Fibroblast of skin of scalp (primary cell): ENCODE measurements at places on chromosomes 5 and 9.

DNA sequence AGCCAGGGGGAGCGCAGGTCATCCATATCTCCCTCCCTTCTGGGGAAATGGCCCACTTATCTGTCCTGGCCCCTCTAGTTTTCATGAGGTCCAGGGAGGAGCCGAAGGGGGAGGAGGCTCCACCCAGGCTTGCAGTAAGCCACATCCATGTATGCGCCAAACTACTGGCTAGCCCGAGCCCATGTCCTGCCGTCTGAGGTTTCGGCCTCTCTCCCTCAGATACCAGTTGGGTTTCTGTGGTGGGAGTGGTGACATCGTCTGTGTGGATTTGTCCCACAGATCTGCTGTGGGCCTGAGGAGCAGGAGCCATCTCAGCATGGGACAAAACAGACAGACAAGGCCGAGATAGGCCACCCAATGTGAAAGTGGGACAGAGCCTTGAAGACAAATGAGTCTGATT lies 78.3 kb upstream of the ORM1 start:
- peak; percentile 46 for DNase-seq

DNA sequence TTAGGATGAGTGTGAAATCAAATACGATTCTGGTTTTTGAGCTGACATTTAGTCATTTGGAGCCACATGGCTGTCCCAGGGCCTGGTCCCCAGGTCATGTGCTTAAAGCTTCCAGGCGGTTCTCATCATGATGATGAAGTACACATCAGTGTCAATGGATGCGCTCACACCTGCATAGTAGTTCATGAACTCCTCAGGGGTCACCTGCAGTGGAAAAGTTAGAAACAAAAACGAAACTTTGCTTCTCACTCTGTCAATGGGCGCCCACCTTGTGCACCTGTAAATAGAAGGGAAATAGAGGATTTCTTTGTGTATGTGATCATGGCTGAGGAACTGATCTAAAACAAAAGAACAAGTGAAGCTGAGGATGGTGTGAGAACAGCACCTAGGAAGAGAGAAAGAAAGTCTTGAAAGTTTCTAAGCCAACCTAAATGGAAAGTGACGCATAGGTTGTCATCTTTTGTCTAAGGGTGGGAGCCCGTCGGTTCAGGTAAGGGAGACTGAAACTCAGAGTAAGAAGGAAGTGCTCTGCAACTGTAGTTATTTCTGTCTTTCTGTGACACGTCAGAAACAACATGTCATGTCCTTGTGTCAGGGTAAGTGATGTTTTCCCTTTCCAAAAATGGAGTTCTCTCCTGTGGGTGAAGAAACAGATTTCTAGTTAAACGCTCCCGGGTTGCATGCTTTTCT lies 33.8 kb downstream of the CAPSL start:
- DNase-seq, result no peak

- no peak for DNase-seq
These were observed 24.9 kb upstream of the PTGES start for GRCh38 chr9:129777769-129778130.

DNA sequence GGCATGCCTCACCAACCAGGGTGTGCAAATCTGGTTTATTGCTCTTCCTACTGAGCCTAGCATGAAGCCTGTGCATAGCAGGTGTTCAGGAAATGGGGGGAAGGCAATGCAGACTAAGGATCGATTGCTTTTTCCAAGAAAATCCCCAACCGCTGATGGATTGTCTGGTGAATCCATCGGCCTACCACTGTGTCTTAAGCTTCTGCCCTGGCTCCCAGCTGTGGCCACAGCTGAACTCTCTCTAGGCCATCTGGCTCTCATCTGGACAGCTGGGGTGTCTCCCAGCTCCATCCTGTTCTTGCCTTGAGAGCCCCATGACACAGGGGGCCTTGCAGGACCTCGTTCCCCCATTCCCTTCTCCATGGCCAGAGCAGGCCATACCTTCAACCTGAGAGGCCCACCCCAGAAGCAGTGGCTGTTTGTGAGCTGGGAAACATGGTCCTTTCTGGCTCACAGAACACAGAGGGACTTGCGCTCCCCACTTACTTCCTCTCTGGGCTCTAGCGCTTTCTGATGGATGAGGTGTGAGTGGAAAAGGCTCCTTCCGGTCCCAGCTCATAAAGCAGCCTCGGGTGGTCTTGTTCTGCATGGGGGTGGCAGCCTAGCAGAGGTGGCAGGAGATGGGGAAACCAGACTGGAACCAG lies 41.8 kb downstream of the COL27A1 start:
- DNase-seq, result no peak

DNA sequence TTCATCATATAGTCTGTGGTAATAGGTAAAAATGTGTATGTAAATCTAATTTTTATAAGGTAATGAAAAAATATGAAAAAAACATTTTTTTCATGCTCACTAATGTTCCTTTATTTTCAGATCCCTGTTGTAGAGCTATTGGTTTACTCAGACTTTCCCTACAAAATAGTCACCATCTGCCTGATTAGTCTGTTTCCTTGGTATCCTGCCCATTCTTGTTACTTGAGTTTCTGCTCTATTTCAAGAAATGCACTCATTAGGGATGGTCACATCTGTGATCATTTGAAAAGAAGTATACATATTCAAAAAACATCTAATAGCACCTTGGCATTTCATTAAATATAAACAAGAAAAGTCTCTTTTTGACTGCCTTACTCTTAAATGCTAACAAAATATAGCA lies 21.6 kb upstream of the RASA1 start:
- DNase-seq, result no peak

DNA sequence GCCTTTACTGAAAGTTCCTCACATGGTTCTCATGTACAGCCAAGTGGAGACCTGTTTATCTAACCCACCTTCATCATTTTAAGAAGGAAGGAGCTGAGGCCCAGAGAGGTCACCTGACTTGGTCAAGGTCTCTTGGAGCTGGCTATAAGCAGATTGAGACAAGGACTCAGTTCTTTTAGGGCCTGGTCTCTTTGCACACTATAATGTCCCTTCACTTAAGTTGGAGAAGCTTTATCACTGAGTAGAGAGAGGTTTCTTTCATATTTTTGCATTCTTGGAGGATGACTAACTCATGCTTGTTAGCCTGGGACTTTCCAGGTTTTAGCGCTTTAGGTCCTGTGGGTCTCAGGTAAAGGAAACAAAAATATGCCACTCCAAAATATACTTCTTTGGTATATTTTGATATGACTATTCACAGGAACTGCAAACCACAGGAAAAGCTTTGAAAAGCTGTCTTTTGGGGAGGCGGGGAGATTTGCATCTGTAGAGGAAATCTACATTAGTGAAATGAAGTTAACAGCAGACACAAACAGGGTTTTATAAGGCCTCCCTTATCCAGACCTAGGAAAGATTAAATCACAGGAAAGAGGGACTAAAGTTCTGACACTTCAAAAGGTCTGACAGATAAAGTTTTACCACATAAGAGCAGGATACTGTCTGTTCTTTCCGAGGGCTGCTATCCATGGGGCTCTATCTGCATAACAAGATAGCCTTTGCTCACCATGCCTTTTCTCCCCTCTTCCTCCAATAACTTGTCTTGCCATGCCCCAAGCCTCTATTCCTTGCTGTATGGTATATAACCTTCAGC lies 95.8 kb upstream of the ANKRD55 start:
- no peak for DNase-seq

DNA sequence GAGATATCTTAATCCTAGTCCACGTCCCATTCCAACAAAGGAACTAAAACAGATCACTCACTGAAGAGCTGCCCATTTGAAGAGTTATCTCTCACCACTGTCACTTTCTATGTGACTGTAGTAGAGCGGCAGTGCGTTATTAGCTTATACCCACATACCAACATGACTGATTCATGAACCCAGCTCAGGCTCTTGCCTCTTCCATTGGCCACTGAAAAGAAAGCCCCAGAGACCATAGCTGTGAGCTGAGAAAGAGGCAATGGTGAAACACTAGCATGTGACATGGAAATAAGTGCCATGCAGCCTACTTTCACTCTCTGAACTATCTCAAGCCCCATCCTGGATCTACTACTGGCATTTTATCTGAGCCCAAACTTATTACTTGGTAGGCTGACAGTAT lies 151.7 kb upstream of the MOCS2 start:
- peak; percentile 76 for DNase-seq

DNA sequence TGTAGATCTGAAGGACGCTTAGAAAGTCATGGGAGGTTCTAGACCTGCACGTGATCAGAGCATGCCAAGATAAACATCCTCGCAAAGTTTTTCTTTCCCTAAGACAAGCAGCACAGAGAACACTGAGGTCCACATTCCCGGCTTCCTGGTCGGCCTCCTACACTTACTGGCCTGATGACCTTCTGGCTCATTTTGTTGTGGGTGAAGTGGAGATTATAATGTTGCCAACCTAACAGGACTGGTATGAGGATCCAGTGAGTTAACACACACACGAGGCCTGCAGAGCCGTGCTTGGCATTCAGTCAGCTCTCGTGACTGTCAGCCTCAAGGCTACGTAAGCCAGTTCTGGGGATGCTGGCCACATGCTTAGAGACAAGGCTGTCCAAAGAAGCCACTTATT lies 186.0 kb downstream of the TENT4A start:
- no peak for DNase-seq

GRCh38 chr9:93143830-93144530 lies 9.9 kb upstream of the NINJ1 start:
- DNase-seq, result no peak

GRCh38 chr5:161751265-161751664 lies 65.7 kb downstream of the GABRA6 start:
- DNase-seq, result no peak
